ENCODE measurements at places on chromosomes 1 and 21.

- no peak for DNase-seq
Observed at GRCh38 chr1:219227360-219228057, 53.8 kb downstream of the LYPLAL1 start.

- no peak for DNase-seq
Observed at GRCh38 chr1:45846931-45847330, 43.5 kb downstream of the MAST2 start.

GRCh38 chr1:81330521-81330920 lies 470.2 kb upstream of the ADGRL2 start:
- DNase-seq = no peak

DNA sequence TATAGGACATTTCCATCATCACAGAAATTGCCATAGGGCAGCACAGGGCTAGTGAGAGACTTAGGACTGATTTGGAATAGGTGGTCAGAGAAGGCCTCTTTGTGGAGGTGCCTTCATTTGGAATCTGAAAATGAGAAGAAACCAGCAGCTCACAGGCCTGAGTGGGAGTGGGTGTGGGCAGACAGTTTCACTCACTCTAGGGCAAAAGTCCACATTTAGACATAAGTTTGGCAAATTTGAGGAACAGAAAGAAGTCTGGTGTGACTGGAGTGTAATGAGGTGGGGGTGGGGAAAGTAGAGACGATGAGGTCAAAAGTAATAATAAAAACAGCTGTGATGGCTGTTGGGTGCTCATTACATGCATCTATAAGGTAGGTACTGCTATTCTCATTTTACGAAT lies 22.4 kb upstream of the BCAR3 start:
- DNase-seq = no peak

DNA sequence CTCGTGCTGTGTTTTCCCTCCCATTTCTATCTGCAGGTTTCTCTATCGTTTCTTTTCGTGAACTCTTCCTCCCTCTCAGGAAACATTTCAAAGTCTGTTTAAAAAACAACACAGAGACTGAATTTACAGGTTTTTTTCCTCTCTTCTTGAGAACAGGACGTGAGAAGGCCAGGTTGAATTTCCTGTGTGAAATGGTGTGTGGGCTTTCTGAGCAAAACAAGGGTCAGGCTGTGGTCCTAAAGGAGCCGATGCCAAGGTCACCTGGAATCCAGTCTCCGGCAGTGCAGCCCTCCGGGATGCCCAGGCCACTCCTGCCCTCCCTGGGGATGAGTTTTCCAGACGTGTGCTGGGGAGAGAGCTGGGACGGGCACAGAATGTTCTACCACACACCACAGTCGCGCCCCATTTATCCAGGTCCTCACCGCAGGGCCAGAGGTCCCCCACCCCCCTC lies 62.7 kb upstream of the RUNX3 start:
- no peak for DNase-seq

DNA sequence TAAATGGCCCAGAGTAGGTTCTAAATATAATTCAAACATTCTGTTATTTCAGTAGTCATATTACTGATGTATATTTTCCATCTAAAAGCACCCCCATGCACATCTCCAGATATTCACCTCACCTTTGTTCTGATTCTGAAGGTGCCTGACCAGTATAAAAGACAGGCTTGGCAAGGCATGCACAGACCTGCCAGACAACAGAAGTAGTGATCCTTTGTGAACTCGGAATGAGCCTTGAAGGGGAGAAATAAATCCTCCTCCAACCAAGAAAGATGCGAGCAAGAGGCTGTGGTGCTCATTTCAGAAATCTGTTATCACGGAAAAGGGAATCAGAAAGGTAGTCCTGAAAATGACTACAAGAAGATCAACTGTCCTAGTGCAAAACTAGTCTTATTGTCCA lies 287.3 kb downstream of the VAV3 start:
- DNase-seq = peak; percentile 21

GRCh38 chr1:84407958-84408422 lies 9.7 kb downstream of the DNASE2B start:
- no peak for DNase-seq

DNA sequence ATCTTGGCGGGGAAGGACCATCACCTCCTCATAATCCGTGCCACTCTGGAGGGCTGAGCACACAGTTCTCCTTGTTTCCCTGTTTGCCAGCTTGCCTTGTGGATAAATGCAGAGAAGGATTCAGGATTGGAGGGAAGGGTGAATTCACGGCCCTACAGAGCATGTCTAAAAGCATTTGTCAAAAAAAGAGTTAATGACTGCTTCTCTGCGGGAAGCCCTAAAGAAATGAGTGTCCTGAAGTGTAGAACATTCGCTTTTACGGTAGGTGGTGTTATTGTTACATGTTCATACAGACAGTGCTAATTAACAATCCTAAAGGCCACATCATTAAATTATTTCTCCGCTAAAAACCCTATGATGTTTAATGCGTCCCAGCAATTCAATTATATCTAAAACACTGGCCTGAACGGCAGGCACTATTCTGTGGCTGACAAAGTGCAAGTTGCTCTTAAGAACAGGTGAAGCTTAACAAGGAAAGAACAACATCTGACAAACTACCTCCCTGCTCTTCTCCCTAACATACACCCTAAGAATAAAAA lies 112.3 kb upstream of the NFIA start:
- peak; percentile 90 for DNase-seq

- DNase-seq = no peak
Observed at GRCh38 chr1:20721117-20722061, 3.6 kb upstream of the KIF17 start.

DNA sequence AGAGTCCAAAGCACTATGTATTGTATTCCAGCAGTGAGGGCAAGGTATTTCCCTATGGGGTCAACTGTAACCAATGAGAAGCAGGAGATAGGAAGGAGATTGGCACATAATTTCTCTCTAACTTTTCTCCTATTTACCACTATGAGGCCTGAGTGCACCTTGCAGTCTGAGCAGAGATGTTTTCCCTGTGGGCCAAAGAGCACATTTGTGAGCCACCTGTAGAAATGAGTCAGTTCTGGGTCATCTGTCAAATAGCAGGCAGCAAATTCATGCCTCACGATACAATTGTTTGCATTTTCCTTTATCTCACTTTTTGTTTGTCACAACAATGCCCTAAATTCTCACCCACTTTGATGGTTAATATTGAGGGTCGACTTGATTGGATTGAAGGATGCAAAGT lies 547.2 kb upstream of the NCAM2 start:
- no peak for DNase-seq

DNA sequence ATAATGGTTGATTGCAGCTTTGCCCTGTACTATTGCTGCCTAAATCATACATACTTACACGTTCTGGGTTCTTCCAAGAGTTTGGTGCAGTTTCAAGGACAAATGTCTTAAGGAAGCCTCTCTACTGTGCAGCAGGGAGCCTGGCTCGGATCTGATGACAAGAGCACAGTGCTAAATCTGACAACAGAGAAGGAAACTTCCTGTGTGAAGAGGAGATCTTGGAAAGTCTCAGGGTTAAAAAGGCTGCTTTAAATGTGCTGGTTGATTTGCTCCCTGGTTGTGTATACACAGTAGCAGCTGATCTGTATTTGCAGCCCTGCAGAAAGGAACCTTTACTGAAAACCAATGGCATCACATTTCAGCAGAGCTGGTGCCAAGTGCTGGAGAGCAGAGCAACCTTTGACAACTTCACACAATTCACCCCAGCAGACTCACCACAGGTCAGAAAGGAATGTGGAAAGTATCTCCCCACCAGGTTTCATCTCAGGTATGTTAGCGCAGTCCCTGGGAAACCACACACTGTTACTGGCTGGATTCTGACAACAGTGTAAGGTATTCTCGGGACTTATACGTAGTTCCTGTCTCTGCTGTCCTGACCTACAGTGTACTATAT lies 355.0 kb upstream of the ESRRG start:
- no peak for DNase-seq

GRCh38 chr1:227792216-227793078 lies 23.0 kb upstream of the PRSS38 start:
- DNase-seq = no peak

GRCh38 chr1:167221126-167221737 lies 546 bp downstream of the POU2F1 start:
- no peak for DNase-seq

DNA sequence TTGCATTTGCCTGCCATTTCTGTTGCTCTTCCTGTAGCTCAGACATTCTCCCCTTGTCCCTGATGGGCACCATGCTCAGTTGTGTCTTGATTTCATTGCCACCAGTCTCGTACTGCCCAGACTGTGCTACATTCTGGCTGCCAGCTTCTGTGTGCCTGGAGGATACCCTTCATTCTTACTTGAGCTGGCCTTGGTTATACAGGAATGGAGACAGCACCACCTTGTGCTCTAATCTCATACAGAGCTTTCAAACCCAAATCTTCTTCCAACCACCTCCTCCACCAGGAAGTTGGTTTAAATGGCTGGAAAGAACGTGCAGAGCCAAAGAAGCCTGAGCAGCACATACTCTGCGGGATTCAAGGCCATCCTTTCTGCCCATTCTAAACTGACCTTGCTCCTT lies 165.3 kb downstream of the SLC35F3 start:
- DNase-seq = no peak

DNA sequence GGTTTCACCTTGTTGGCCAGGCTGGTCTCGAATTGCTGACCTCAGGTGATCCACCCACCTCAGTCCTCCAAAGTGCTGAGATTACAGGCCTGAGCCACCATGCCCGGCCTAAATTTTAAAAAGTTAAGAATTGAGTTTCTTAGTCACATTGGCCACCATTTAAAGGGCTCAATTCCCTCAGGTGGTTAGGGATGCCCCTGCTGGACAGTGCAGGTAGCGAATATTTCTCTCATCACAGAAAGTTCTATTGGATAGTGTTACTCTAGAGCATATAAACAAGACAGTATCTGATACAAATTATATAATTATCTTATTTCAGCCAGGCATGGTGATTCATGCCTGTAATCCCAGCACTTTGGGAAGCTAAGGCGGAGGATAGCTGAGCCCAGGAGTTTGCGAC lies 320.2 kb downstream of the ZP4 start:
- DNase-seq = no peak

GRCh38 chr21:46667741-46668380 lies 32.4 kb downstream of the PRMT2 start:
- DNase-seq = peak; percentile 71

All from spinal cord (tissue), 10 donors.